ENCODE measurements at places on chromosomes 5 and 9. TPM values are rescaled to one million over a fixed set of nuclear protein-coding genes. Genes with fewer than 3 reads are reported as not detected.

Gene NKD2
- 13.6 TPM for total RNA-seq

Gene PTPN3
- total RNA-seq: 12.4 TPM

Gene NINJ1
- 35.6 TPM for total RNA-seq

Gene OTP
- not detected for total RNA-seq

Gene SLC22A4
- total RNA-seq: 1.7 TPM

Gene DRD1
- not detected for total RNA-seq

Gene NSUN2
- 105 TPM for total RNA-seq

Gene TOR4A
- total RNA-seq: 1.9 TPM

Gene FAM169A
- total RNA-seq: 14.4 TPM

Gene PCDHA1
- total RNA-seq: 0.07 TPM

Gene RNF183
- 1.5 TPM for total RNA-seq

Gene HSPB3
- total RNA-seq: 0.54 TPM

Gene PCDHGB7
- total RNA-seq: 2.4 TPM

Gene PCDHB12
- 0.12 TPM for total RNA-seq

Gene TMEM161B
- 27.0 TPM for total RNA-seq

Gene SLC4A9
- 0.35 TPM for total RNA-seq

Gene LIFR
- total RNA-seq: 5.1 TPM

Gene SNCAIP
- 1.0 TPM for total RNA-seq

Gene GFI1B
- 0.79 TPM for total RNA-seq

Gene FLT4
- total RNA-seq: not detected

Gene GPR151
- total RNA-seq: not detected

Gene QRFP
- not detected for total RNA-seq

Gene MARCOL
- total RNA-seq: not detected

Gene CDH9
- not detected for total RNA-seq

Gene OLFML2A
- total RNA-seq: 1.1 TPM

Gene NXNL2
- total RNA-seq: 0.60 TPM

Gene INSYN2B
- total RNA-seq: not detected

Gene CRHBP
- total RNA-seq: not detected

Gene ZNF169
- 3.7 TPM for total RNA-seq

Gene SEMA4D
- 16.0 TPM for total RNA-seq

Gene LAMC3
- total RNA-seq: 0.44 TPM

Gene ADCY2
- total RNA-seq: not detected

Gene KCNV2
- not detected for total RNA-seq

Gene KCTD16
- total RNA-seq: 0.29 TPM

Gene STK32A
- total RNA-seq: 0.16 TPM

Gene SPATA31E1
- not detected for total RNA-seq

Gene GMCL2
- total RNA-seq: not detected

Gene PCA3
- not detected for total RNA-seq
